ENCODE measurements at places on chromosomes 7 and 10.

GRCh38 chr7:30276203-30276900, 8.0 kb upstream of the ZNRF2 start:
- DNase-seq: peak; percentile 63

- no peak for DNase-seq
Observed at GRCh38 chr10:7359356-7359755, 51.5 kb downstream of the SFMBT2 start.

DNA sequence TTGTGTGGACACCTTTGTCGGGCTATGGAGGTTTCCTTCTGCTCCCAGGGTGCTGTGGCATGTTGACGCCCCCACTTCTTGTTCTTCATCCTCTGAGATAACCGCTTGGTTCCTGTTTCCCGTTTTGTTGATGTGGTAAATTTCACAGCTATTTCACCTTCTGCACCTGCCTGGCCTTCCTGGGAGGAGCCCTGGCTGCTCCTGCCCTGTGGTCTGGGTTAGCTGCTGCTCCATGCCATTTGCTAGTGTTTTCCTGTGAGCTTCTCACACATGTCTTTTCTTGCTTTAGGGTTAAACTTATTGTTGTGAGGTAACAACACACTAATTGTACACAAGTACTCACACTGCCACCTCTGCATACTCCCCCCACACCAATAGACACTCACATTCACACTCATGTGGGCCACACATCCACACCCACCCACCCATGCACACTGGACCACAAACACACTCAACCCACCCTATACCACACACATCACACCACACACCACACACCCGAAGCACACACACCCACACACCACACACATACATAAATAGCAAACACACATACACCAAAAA, 46.5 kb upstream of the MSMB start:
- no peak for DNase-seq

DNA sequence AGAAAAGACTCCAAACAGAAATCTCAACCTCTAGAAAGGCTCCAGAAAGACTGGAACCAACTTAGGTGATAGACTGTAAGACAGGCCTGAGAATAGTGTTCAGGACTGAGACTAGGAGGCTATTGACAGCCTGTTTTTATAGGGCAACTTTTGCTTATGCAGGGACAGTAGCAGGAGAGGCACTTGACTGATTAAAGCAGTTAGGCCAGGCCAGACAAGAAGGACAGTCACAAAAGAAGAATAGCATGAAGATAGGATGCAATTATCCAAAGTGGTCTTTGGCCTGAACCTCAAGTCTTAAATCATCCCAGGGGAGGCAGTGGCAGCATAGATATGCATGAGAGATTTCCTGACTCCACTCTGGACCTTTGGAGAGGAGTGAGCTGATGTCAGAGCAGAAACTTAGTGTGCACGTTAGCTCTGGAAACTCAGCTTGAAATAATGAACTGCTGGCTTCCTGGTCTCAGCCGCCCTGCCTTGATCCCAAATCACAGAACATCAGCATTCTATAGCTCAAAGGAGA, 290.6 kb downstream of the SORCS3 start:
- DNase-seq: no peak

- DNase-seq: no peak
Observed at GRCh38 chr10:99233689-99234037, 2.0 kb downstream of the HPSE2 start.

Data from fibroblast of villous mesenchyme (primary cell).